ENCODE measurements at places on chromosomes 4 and X.
A peak's percentile ranks its signal among the peaks of the same experiment; 100 is the strongest.

DNA sequence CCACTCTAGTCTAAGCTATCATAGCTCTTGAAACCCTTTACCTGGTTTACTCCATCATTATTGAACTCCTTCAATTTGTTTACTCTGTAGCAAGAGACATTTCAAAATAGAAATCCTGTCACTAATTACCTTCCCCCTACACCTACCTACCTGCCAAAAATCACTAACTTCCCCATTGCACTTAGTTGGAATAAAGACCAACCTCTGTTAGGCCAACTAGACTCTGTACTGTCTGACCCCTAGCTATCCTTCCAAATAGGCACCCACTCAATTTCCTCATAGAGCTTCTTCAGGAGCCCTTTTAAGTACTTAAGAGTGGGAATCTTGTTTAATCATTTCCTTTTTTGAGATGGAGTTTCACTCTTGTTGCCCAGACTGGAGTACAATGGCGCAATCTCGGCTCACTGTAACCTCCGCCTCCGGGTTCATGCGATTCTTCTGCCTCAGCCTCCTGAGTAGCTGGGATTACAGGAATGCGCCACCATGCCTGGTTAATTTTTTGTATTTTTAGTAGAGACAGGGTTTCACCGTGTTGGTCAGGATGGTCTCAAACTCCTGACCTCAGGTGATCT, 8.9 kb upstream of the CDKL2 start:
- DNase-seq = no peak

GRCh38 chr4:8076023-8076422, 82.6 kb downstream of the ABLIM2 start:
- no peak for DNase-seq

- DNase-seq = no peak
Observed at GRCh38 chrX:20252381-20253231, 14.1 kb downstream of the RPS6KA3 start.

GRCh38 chrX:78388663-78389062, 61.3 kb upstream of the CYSLTR1 start:
- DNase-seq = no peak

DNA sequence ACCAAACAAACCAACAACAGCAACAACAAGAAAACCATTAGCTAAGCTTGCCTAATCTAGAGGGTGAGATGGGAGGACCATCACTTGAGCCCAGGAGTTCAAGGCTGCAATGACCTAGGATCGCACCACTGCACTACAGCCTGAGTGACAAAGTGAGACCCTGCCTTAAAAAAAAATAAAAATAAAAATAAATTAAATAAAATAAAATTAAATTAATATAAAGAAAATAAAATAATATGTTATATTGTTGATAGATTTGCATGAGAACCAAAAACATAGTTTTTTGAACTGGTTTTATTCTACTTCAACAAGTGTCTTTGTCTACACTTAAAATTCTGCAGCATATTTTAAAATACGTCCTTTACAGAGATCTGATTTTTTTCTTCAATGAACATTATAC, 2683.1 kb downstream of the ARAP2 start:
- DNase-seq = no peak

DNA sequence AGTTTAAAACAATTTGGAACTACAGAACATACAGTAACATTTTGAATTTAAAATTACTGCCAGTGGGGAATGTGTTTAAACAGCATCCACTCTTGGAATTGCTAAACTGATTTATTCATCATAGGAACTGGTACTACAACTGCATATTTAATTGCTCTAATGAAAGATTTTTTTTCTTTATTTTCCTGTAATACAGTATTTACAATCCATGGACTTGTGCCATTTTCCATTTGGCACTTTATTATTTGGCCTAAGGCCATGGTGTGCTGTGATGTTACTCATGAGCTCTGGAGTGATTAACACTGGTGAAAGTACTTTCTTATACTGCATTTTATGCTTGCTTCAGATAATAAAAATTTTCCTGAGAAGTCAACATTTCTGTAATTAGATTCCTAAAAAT, 69.7 kb upstream of the NUDT6 start:
- no peak for DNase-seq

DNA sequence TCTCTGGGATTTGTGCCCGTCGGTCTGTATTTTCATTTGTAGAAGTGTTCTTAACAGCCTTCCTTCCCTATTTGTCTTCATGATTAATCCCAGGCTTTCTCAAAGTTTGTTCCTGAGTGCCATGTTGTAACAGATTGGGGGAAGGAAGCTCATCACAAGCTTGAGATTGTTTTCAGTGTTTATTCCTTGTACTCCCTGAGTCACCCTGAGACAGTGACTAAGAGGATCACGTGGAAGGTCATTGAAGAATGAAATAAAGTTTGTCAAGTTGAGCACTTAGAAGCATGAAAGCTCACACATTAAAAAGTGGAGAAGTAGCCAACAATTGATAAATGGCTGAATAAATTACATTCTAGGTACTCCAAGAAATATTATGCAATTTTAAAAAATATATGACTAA, 153.5 kb upstream of the FAM241A start:
- no peak for DNase-seq

GRCh38 chrX:134324359-134324758, 87.4 kb downstream of the CCDC160 start:
- no peak for DNase-seq

- no peak for DNase-seq
Observed at GRCh38 chr4:165737309-165737972, 135.6 kb upstream of the TLL1 start.

GRCh38 chr4:171718069-171718468, 95.1 kb upstream of the GALNTL6 start:
- DNase-seq = no peak

DNA sequence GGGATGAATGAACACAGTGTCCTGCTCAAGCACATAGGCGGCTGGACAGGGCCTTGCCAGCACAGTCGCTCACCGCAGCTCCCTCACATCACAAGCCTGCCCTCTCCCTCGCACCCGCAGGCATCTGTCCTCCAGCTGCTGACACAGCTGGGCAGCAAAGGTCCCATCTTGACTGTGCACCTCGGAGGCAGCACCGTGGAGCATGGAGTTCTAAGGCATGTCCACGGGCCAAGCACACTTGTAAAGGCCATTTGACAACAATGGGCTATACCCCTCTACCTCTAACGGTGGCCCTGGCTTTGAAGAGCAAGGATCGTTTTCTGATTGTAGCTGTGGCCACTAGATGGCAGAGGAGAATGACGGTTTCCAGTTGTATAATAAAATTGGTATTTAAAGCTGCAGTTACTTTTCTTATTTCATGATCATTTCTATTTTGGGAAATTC, 53.8 kb downstream of the APLN start:
- DNase-seq = no peak

- no peak for DNase-seq
Observed at GRCh38 chrX:24851780-24852179, 158.1 kb downstream of the POLA1 start.

- DNase-seq = no peak
Observed at GRCh38 chr4:101238706-101239105, 108.6 kb downstream of the PPP3CA start.

DNA sequence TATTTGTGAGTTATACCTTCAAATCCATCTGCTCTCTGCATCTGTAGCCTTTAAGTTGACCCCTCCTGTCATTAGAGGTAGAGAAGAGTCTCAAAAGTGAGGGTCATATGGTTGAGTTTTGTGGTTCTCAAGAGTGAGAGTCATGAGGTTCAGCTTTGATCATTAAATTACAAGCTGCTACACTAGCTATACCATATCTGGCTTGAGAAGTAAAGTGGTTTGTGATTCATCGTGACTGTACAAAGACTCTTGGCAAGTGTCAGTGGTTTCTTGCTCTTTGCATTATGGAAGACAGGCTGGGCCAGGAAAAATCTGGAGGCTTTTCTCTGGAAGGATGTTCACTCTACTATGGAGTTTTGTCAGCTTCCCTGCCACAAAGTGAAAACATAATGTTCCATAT, 170.6 kb downstream of the ZC4H2 start:
- no peak for DNase-seq

DNA sequence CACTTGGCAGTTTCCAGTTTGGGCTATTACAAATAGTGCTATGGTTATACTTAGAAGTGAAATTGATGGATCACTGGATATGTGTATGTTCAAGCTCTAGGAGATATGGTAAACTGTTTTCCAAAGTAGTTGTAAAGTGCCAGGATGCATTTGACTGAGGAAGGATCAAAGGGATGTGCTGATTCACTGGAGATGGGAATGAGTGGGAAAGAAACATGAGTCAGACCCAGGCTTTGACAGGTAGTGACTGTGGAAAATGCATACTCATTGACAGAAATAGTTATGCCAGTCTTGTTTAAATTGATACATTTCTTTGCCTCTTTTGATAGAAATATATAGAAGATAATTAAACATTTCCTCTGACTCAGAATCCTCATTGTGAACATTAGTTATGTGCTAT, 77.9 kb downstream of the CEP135 start:
- no peak for DNase-seq

DNA sequence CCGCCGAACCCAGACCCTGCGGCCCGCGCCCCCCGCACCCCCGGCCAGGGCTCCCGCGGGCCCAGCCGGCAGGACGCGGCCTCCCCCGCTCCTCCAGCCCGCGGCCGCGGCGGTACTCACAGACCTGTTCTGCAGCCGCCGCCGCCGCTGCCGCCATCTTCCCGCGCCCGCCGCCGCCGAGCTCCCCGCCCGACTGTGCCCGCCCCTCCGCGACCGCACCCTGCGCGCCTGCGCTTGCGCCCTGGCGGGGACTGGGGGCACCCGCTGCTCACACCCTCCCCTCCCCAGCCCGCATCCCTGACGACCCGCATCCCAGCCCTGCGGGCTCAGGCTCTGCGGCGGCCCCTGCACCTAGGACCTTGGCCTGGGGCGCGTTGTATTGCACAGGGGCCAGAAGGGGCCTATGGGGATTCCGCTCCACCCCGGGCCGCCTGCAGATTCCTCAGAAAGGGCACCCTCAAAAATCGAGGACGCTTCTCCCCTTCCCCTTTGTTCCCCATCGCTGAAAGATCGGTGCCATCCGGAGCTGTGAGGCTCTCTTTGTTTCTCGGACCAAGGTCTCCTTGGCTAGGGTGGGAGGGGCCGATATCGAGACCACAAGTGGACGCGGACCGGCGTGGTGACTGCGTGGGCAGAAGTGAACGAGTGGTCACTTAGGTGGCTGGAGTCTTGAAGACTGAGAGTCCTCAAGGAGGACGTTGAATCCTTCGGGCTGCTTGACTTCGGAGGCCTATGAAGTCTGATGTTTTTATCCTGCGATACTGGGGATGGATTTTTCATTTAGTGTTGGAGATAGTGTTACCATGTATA, at the start of gene SGCB:
Gene SGCB (minus strand): TSS at position 197 of the 810 bp plus-strand sequence. CDS start 40 bp downstream, at position 157.
- DNase-seq = no peak

GRCh38 chr4:14111730-14112181, 484.2 kb upstream of the BOD1L1 start:
- DNase-seq = no peak

GRCh38 chr4:55089916-55090315, 35.5 kb downstream of the KDR start:
- DNase-seq = no peak

DNA sequence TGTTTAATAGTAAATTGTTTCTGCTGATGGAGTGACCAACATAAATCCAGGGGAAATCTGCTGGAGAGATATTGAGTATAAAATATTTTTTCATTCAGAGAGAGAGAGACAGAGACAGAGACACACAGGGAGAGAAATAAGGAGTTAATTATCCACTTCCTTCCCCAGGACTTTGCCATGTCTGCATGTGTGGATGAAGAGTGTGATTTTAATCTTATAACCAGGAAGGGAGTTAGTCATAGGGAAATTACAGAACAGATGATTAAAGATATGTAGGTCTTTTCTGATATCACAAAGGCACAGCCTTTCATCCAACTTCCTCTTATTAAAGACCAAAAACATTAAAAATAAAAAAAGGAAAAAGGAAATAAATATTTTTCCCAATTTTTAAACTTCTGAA, 526.3 kb downstream of the SPRY1 start:
- DNase-seq = no peak

- no peak for DNase-seq
Observed at GRCh38 chrX:12798601-12799000, 7.4 kb downstream of the PRPS2 start.

GRCh38 chr4:22962295-22962694, 269.6 kb downstream of the GBA3 start:
- peak; percentile 12 for DNase-seq

GRCh38 chr4:15234856-15235126, 193.0 kb upstream of the C1QTNF7 start:
- DNase-seq = no peak

DNA sequence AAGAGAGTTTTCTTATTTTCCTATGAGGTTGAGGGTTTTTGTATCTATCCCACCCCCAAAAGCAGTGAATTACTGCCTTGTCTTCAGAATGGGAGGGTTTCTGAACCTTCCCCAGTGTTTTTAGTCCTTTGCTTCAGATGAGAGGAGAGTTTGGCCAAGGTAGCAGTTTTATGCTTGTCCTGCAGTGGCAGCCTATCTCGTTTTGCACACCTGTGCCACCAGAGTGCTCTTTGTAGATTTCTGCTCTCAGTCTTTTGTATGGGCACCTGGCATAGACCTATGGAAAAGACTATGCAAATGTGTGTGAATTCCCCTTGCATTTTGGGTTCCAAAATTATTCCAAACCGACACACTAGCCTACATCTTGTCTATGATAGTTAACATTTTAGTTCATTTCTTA, 5.8 kb downstream of the TBC1D19 start:
- no peak for DNase-seq

Measured in iPS DF 19.7 (cell line).